ENCODE measurements at places on chromosomes 11 and 22.

DNA sequence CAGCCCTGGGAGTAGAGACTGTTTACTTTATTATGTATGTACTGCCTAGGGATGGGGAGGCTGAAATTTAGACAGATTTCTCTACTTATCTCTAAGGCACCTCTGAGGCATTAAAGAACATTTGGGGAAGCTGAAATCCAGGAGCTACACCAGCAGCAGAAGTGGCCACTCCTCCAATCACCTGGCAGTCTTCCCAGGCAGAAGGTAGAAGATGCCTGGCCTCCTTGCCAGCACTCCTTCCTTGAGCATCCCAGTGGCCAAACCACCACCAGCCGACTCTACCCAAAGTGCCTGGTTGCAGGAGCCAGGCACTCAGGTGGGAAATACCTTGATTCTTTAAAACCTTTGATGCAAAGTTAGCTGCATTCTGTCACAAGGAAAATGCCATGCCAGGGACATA lies 1.9 kb upstream of the FAT3 start:
- no peak for DNase-seq

- DNase-seq, result peak; percentile 91
Observed at GRCh38 chr11:12164061-12165014, 53.9 kb downstream of the MICAL2 start.

DNA sequence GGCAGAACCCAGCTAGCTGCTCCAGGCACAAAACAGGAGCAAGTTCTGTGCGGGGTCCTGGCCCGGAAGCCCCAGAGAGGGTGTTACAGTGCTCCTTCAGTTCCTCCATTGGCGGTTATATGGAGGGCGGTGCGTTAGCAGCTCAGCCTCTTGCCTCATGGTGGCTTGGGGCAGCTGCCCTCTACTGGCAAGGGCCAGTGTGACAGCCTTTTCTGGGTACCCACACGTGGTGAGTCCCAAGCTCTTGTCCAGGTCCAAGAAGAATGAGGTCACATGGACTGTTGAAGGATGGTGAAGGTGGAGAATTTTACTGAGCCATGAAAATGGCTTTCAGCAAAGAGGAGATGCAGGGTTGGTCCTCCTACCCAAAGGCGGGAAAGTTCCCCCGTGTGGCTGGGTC lies 100.5 kb downstream of the WT1 start:
- no peak for DNase-seq

DNA sequence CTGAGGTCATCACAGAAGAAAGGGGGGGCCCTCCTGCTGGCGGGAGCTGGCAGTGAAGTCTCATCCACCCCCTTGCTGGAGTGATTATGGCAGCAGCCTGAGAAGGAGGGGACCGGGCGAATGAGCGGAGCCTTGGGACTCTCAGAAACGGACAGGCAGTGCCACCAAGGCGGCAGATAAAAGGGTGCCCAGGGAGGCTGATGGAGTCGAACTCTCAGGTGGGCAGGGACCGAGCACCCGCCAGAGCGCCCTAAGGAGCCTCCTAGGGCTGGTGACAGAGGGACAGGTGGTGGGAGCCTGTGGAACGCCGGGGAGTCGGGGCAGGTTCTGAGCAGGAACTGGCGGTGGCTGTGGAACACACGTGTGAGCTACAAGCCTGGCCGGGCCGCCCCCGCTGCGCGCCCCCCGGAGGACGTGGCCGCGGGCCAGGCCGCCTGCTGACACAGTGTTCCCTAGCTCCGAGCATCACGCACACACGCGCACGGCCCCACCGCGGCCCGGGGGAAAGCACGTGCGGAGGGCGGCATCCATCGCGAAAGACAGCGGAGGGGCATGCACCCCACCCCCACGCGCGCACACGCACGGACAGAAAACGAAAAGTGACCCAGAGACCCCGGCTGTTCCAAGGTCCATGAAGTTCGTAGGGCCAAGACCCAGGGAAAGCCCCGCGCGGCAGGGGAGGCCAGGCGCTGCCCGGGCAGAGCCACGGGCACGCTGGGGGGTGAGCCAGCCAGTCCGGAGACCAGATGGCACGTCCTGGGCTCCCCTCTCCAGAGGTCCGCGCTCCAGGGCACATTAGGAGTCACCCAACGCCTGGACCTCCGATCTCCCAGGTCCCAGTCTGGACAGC lies 1.0 kb downstream of the VWCE start:
- peak; percentile 34 for DNase-seq

DNA sequence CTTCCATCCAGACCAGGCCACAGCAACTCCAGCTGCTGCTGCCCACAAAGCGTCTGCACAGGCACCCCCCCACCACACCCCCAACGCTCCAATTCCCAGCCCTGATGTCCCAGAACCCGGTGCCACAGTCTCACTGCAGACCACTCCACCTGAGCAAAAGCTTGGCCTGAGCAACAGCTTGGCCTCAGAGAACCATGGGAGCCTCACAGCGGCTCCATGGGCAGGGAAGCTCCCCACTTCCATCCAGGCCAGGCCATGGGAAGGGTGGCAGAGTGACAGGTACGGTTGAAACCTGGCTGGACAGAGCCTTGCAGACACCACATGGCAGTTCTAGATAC lies 13.2 kb downstream of the PLXNB2 start:
- DNase-seq, result no peak

DNA sequence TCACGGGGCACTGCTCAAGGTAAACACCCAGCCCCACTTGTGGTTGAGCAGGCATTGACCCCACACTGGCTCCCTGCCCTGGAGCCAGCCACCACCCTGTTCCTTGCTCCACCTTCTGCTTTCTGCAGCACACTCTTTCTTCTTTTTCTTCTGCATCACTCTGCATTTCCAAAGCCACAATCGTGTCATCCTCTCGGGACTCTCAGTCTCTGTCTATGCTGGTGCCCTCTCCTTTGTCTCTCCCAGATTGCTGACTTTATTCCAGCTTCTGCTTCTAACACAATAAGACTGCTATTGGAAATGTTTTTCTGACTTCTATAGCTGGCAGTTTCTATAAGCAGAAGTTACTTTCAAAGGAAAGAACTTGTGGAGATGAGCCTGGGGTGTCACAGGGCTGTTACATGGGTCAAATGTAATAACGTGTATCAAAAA lies 14.4 kb downstream of the GRAP2 start:
- no peak for DNase-seq
